ENCODE measurements at places on chromosomes 12 and 14.

- DNase-seq = no peak
Observed at GRCh38 chr12:120394483-120395367, 25.8 kb upstream of the MSI1 start.

DNA sequence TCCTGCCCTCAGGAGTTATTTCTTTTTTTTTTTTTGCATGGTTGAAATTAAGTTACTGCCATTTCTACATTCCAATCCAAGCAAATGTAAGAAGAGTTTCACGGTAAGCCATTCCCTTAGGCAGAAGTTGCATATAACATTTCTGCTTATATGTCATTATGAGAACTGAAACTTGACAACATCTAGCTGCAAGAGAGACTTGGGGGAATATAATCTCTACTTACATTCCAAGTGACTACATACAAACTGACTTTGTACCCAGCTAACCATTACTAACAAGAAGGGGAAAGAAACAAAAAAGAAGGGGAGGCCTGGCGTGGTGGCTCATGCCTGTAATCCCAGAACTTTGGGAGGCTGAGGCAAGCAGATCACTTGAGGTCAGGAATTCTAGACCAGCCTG lies 7.3 kb upstream of the RESF1 start:
- DNase-seq = no peak

DNA sequence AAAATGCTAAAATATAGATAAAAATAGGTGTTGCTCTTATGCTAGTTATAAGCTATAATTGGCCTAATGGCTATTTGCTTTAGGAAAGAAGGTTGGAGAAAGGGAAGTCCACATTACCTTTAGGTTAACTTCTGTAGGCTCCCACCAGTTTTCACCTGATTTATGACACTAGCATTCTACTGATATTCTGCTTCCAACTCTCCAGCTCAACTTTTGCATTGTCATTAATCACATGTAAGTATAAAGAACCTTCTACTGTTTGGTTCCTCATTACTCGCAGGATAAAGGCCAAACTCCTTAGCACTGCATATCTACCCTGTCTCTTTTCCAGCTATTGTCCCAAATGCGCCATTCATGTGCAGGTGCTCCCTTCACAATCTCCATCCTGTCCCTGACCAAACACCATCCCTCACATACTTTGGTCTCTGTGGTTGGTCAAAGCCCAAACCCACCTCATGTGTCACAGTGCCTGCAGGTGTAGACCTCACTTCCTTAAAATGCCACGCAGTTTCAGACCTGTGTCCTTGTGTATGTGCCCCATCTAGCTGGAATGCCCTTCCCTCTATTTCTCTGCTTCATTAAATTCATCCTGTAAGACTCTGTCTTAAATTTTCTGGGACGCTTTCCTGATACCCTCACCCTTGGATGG lies 3.3 kb downstream of the DDHD1 start:
- no peak for DNase-seq

- DNase-seq = no peak
Observed at GRCh38 chr12:53383258-53383657, 3.3 kb downstream of the SP1 start.

DNA sequence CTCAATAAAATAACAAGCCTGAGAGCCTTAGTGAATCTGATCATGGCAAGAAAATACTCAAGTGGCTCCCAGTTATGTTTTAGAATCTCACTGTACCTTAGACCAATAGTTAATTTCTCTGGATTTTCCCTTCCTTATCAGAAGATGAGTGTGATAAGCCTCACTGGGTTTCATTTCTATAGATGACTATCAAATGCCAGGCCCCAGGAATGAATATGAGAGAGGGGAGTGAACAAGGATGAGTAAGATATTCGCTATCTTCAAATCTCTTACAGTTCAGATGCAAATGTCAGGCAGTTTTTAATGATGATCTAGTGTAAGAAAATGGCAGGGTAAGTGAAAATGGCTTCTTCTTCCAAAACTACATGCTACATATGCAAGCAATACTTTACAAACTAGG lies 26.1 kb upstream of the OR10P1 start:
- DNase-seq = no peak

DNA sequence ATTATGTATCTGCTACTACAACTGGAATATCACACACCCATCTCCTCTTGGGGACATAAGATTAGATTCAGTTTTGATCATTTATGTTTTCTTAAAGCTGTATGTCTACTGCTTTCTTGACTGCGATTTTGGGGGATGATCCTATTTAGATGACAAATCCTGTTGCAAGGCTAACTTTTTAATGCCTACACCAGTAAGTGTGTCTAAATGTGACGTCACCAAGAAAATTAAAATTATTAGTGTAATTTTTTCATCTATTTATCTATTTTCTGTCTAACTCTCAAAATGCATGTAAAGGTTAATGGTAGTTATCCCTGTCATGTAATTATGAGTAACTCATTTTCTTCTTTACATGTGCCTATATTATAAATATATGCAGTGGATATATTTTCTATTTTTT lies 170.9 kb upstream of the PPFIA2 start:
- DNase-seq = no peak

DNA sequence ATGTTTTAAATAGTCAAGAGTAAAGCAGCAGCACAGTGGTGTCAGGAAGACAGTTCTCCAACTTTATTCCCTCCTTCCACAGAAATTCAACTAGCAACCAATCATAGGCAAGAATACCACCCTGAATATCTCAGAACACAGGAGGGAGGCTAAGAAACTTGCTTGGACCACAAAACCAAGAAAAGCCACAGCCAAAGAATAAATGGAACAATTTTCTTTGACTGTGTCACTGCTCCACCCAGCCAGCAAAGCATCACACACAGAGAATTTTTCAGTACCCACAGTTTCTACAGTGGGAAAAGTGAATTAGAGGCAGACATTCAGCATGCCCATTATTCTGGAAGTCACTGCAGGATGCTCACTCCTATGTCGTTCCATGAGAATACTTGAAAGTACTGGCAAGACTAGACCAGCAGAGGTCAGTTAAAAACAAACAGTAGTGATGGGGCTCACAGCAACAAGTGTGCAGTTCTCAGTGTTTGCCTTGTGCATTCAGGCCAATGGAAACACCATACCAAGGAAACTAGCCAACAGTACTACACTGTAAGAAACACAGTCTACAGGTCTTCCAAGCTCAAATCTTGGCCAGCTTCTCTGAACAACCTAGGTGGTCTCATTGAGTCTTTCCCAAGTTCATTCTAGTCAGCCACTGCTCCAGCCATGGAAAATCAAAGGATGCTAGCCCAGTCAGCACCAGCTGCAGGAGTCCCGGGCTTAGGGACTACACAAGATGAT lies 56.8 kb upstream of the FOXG1 start:
- DNase-seq = no peak

GRCh38 chr12:11856971-11857370 lies 207.5 kb downstream of the ETV6 start:
- DNase-seq = no peak

- no peak for DNase-seq
Observed at GRCh38 chr12:93664573-93665138, 12.5 kb upstream of the CRADD start.

- DNase-seq = no peak
Observed at GRCh38 chr14:56514663-56515371, 64.8 kb upstream of the TMEM260 start.

DNA sequence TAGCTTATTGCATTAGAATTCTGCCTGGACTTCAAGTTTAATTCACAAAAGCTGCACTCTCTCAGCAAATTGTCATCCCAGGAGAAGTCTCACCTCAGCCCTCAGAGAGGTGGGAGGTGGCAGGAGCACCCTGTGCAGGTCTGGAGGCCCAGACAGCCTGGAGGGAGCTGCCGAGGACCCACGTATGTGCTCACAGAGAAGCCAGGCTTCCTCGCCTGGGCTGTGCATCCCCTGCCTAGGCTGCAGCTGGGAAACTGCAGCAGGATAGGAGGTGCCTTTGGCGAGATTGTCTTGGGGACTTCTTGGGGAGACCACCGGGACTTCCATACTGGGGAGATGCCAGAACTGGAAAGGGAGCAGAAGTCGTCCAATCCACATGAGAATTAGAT lies 8.8 kb downstream of the CPNE6 start:
- DNase-seq = no peak

- DNase-seq = no peak
Observed at GRCh38 chr14:76386944-76387782, 11.2 kb downstream of the ESRRB start.

- DNase-seq = no peak
Observed at GRCh38 chr12:80721326-80721725, 4.6 kb downstream of the MYF5 start.

DNA sequence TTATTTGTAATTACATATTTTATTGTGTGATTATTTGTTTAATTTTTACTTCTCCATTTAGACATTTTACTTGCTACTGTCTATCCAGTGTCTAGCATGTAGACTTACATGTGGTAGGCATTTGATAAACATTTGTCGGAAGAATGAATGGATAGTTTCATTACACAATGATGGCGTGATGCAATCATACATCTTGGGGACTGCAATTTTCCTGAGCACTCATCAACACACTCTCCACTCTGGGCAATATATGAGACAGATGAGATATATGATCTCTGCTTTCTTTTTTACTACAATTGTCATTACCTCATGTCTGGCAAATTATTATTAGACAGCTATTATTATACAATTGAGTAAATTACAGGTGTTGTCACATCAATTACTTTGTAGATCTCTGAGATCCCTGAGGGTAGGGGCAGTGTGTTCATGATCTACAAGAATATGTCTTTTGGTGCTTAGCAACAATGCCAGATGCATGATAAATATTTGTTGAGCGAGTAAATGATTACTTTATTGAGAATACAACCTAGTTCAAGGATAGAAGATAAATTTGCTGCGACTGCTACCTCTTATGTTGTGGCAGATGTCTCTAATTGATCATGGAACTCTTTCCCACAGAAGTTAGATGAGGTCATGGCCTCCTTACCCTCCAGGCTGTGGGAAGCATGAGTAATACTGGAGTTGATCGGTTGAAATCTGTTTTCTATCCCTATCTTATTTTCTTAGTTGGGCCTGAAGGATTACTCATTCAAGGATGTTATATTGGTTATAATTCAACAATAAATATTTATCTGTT lies 416.0 kb downstream of the LRIG3 start:
- no peak for DNase-seq

DNA sequence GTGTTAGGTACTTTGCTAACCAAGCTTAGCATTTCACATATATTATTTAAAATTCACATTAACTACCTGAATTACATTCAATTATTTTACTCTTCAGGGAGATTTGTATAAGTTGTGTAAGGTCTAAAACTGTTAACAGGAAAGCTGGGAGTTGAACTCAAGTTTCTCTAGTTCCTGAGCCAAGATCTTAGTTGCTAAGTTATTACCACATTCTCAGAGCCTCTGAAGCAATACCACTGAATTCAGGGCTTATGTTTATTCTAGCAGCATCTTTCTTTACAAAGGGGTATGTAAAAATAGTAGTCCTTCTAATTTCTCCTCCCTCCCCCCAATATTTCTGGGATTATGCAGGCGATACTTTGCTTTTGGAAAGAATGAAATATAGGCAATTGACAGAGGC lies 786.8 kb downstream of the DIO2 start:
- DNase-seq = no peak

GRCh38 chr14:104726600-104727451 lies 2.8 kb downstream of the ADSS1 start:
- DNase-seq = no peak

GRCh38 chr12:3300833-3301401 lies 190.1 kb upstream of the PRMT8 start:
- DNase-seq = no peak

DNA sequence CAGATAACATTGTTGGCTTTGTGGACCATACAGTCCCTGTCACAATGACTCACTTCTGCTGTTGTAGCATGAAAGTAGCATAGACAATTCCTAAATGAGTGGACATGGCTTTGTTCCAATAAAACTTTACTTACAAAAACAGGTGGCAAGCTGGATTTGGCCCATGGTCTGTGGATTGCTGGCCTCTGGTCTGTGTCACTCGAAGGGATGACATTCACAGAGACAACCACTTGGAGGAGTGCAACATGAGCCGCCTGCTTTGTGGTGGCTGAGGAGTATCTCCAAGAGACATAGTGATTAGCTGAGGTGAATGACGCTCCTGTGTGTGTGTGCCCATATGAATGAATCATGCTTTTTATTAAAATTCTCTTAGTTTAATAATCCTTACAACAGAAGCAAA lies 81.3 kb upstream of the NRXN3 start:
- DNase-seq = no peak

DNA sequence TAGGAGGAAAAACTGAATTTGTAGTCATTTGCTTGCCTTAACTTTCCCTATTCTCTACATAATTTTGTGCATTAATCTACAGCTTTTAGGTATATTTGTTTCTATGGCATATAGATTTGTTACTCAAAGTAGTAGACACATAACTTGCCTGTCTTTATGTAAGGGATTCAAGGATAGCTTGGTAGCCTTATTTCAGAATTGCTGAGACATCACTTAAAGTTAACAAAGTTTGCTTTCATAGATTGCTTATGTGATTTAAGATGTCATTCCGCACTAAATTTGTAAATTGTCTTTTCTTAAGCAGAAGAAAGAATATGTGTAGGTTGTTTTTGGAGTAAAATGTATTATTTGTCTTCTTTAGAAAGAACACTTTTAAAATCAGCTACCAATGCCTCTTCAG lies 477.7 kb upstream of the NOVA1 start:
- no peak for DNase-seq

DNA sequence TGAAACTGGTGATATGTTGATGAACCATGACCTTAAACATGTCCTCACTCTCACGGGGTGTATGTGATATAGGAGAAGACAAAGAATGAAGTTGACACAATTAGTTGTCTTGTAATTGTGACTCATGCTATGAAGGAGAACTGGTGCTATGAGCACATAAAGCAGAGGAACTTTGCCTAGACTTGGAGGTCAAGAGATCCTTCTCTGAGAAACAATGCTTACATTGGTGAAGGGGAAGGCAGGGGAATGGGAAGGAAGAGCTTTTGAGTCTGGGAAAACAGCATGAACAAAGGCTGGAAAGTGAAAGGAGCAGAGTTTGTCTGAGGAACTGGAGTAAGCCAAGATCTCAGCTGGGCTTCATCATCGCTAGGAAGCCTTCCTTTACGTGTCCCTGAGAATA lies 83.2 kb downstream of the MYRFL start:
- DNase-seq = no peak

DNA sequence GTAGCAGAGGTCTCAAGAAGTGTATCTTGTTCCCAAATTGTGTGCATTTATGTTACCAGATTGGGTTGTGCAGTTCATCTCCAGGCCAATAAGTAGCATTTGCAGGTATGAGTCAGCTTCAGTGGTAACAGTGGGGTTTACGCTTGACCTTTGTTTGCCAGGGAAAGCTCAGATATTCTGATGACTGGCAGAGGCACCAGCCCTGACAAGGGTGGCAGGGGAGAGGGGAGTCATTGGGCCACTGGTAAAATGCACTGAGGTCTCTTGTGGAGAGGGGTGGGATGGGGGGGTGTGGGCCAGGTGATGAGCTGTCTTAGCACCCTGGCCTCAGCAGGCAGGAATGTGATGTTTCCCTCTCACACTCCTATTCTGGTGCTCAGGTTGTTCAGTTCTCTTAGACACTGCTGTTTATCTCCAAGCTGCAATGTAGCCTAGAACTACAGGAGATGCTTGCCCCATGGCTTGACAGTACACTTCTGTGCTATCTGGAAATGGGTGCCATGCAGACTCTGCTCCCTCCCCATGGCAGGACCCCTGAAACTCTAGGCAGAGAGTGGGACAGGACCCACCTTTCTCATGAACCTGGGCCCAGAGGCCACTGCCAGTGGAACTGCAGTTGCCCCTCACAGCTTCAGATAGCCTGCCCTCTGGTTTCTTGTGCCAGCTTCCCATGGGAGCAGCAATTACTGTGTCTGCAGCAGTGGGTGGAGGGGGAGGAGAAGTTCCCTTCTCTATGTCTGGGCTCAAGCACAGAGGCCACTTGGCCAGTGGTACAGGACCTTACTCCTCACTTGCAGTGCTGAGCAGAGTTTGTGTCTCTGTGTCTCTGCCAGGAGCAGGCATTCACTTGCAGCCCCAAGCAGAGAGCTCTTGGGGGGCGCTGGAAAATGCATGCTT lies 31.9 kb downstream of the USP15 start:
- no peak for DNase-seq
